HFFc6 (cell line): ENCODE measurements at places on chromosomes 16 and 17. TPM values are rescaled to one million over a fixed set of nuclear protein-coding genes. Genes with fewer than 3 reads are reported as not detected.

C1QL1 gene
- total RNA-seq, result 0.26 TPM in 1 of 2 replicates, not detected in the other

MT3 gene
- total RNA-seq, result not detected in 3 replicates

KRT27 gene
- not detected in 3 replicates for total RNA-seq

KRTAP3-1 gene
- total RNA-seq, result 2.5 and 9.3 TPM in 2 replicates

SLC52A1 gene
- 0.10 TPM in 1 of 2 replicates, not detected in the other for total RNA-seq

GSG1L gene
- total RNA-seq, result not detected in 3 replicates

CBLN1 gene
- total RNA-seq, result not detected in 3 replicates

MYL4 gene
- not detected in 2 replicates for total RNA-seq

CYTH1 gene
- 8.1 to 10.0 TPM (median 8.8 TPM) in 3 replicates for total RNA-seq

NFAT5 gene
- total RNA-seq, result 51.7 to 114 TPM (median 78.1 TPM) in 3 replicates

WSCD1 gene
- total RNA-seq, result not detected in 2 replicates

MTSS2 gene
- 85.4 to 97.3 TPM (median 87.0 TPM) in 3 replicates for total RNA-seq

MEFV gene
- total RNA-seq, result 0.16 TPM in 1 of 2 replicates, not detected in the other

HP gene
- total RNA-seq, result not detected in 3 replicates

EMP2 gene
- total RNA-seq, result 16.3 to 35.7 TPM (median 26.2 TPM) in 3 replicates

CRHR1 gene
- not detected in 2 replicates for total RNA-seq

ABCA10 gene
- total RNA-seq, result 0.13 TPM in 1 of 2 replicates, not detected in the other

NTN3 gene
- 0.15 to 0.30 TPM (median 0.18 TPM) in 3 replicates for total RNA-seq

IL4R gene
- 22.3 to 25.6 TPM (median 23.2 TPM) in 3 replicates for total RNA-seq

SECTM1 gene
- 2.3 to 3.5 TPM (median 2.7 TPM) in 3 replicates for total RNA-seq

SAMD14 gene
- 4.3 to 11.8 TPM (median 5.2 TPM) in 3 replicates for total RNA-seq

LITAFD gene
- total RNA-seq, result not detected in 2 replicates

DBNDD1 gene
- total RNA-seq, result 1.9 and 2.3 TPM in 2 replicates

SYCE1L gene
- total RNA-seq, result not detected in 3 replicates

KRT39 gene
- not detected in 3 replicates for total RNA-seq

ATAD5 gene
- 2.7 and 3.6 TPM in 2 replicates for total RNA-seq

CDRT15 gene
- total RNA-seq, result not detected in 3 replicates

ENPP7 gene
- total RNA-seq, result not detected in 3 replicates

CES5A gene
- total RNA-seq, result not detected in 3 replicates

RHBDL3 gene
- not detected in 3 replicates for total RNA-seq

CACNA1G gene
- total RNA-seq, result 0.05 to 0.15 TPM (median 0.10 TPM) in 3 replicates

PYDC1 gene
- not detected in 3 replicates for total RNA-seq

ZG16 gene
- not detected in 2 replicates for total RNA-seq

TTYH2 gene
- 1.7 to 2.7 TPM (median 2.7 TPM) in 3 replicates for total RNA-seq

PSMB3 gene
- 211 and 232 TPM in 2 replicates for total RNA-seq

KRTAP4-1 gene
- not detected in 3 replicates for total RNA-seq

CD300E gene
- total RNA-seq, result not detected in 3 replicates

LDHD gene
- 0.58 to 1.9 TPM (median 1.1 TPM) in 3 replicates for total RNA-seq

TBC1D3 gene
- 0.24 TPM in 1 of 3 replicates, not detected in the others for total RNA-seq

NPEPPS gene
- total RNA-seq, result 88.8 to 93.1 TPM (median 90.1 TPM) in 3 replicates

C16orf46 gene
- 0.35 to 0.39 TPM in 2 of 3 replicates, not detected in the other for total RNA-seq
